ENCODE measurements at places on chromosomes 3 and 15.

- no peak for DNase-seq
These were observed 771.7 kb downstream of the IGSF11 start for GRCh38 chr3:118262800-118263402.

GRCh38 chr3:179929091-179929529, 107.6 kb downstream of the PEX5L start:
- no peak for DNase-seq

GRCh38 chr15:36831904-36832287, 252.5 kb downstream of the CDIN1 start:
- no peak for DNase-seq

DNA sequence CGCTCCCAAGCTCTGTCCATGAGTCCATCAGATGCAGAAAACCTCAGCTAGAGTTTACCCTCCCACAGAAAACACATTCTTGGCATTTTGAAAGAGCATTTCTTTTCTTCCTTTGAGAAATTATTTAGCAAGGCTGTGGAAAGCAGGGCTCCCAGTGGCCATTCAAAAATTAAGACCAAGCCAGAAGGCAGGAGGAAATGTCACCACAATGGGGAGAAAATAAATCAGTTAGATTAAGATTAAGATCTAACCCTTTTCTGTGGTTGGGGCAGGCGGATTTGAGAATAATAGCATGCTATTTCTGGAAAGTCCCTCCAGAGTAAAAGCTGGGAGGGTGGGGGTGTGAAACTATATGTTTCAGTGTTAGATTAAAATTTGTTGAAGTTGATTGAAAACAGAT, 20.2 kb downstream of the LRIG1 start:
- DNase-seq = no peak

GRCh38 chr3:136535906-136536305, 216.3 kb downstream of the STAG1 start:
- DNase-seq = no peak
